Liver (tissue), 10 donors: ENCODE measurements at places on chromosomes 1 and 21. TPM values are rescaled to one million over a fixed set of nuclear protein-coding genes. Genes with fewer than 3 reads are reported as not detected.

Gene APOBEC4
- total RNA-seq = not detected

Gene URB2
- total RNA-seq = 10.5 TPM

Gene MTFR1L
- 22.5 TPM for total RNA-seq

Gene EPHA8
- total RNA-seq = not detected

Gene HTR1D
- total RNA-seq = not detected

Gene STUM
- total RNA-seq = 0.14 TPM

Gene FMO3
- 276 TPM for total RNA-seq

Gene CFAP141
- total RNA-seq = not detected

Gene TBX19
- 0.92 TPM for total RNA-seq

Gene CELA2B
- total RNA-seq = not detected

Gene RGL1
- 12.3 TPM for total RNA-seq

Gene TMEM35B
- 13.4 TPM for total RNA-seq

Gene PRAMEF17
- not detected for total RNA-seq
